ENCODE measurements at places on chromosomes 1 and 21.

GRCh38 chr1:65092691-65093090, 55.3 kb upstream of the AK4 start:
- no peak for DNase-seq

DNA sequence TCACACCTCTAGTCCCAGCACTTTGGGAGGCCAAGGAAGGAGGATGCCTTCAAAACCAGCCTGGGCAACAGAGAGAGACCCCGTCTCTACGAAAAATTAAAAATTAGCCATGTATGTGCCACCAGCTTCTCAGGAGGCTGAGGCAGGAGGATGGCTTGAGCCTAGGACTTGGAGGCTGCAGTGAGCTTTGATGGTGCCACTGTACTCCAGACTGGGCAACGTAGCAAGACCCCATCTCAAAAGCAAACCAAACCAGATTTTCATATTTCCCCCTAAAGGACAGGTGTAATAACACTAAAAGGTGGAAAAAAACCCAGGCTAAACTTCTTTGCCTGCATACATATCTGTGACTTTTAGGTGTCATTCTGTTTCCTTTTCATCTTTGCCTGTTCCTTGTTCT, 3.7 kb downstream of the UCK2 start:
- no peak for DNase-seq

GRCh38 chr1:66346057-66346795, 187.7 kb upstream of the SGIP1 start:
- no peak for DNase-seq

- no peak for DNase-seq
Measured at GRCh38 chr1:79982211-79982610, 975.7 kb upstream of the ADGRL4 start.

DNA sequence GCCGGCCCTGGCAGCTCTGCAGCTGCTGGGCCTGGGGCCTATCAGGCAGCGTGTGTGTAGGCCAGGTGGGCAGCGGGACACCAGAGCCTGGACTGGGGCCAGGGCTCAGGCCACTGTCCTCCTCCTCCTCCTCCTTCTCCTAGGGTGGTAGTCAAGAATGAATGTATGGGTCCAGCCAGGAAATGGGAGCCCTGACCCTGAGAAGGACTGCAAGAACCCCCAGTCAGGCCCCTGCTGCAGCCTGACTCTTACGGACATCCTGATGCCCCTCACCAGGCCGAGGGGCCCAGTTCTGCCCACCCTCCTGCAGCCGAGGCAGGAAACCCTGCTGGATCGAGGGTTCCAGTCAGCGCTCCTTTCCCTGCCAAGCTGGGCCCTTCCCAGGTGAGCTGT, 3.5 kb downstream of the SLFNL1 start:
- no peak for DNase-seq

- no peak for DNase-seq
Measured at GRCh38 chr1:226630592-226630991, 82.0 kb downstream of the STUM start.

- no peak for DNase-seq
Measured at GRCh38 chr1:204572923-204573922, 57.0 kb downstream of the MDM4 start.

DNA sequence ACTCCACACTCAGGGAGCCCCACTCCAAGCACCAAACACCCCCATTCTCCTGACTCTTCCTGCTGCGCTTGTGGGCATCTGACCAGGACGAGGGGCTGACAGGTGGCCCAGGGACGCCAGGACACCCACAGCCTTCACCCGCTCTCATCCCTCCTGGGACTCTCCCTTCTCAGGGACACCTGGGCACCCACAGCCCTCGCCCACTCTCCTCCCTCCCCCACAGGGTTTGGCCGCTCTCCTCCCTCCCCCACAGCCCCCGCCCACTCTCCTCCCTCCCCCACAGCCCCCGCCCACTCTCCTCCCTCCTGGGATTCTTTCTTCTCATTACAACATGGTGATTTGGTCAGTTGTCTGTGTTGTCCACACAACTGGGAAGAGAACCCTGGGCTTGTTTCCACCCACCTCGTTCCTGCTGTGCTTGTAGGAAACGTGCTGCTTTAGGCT, 43.4 kb downstream of the PRDM15 start:
- no peak for DNase-seq

DNA sequence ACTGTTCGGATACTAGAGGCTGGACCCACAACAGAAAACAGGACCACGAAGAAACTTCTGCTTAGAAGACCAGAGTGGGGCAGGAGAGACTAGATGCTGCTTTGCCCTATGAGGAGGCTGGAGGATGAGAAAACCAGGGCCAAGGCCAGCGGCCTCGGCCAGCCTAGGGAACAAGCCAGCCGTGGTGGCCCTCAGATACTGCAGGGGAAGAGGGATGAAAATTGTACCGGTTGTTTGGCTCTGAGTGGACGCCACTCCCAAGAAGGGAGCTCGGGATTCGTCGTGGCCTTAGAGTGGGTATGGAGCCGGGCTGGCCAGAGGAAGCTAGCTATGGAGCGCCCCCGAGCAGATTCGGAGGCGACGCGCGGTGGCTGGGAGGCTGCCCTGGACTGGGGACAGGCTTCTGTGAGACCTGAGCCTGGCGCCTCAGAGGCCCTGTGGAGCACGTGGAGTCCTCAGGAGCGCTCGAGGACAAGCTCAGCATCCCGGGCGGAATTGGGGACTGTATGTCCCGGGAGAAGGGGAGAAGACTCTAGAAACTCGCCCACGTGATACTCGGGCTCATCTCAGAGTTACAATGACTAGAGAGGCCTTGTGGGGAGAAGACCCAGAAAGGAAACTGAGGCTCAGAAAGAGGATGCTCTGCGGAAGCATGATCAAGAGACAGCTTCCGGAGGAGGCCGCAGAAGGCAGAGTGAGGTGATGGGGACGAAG, 2.8 kb downstream of the PRRX1 start:
- DNase-seq, result no peak

DNA sequence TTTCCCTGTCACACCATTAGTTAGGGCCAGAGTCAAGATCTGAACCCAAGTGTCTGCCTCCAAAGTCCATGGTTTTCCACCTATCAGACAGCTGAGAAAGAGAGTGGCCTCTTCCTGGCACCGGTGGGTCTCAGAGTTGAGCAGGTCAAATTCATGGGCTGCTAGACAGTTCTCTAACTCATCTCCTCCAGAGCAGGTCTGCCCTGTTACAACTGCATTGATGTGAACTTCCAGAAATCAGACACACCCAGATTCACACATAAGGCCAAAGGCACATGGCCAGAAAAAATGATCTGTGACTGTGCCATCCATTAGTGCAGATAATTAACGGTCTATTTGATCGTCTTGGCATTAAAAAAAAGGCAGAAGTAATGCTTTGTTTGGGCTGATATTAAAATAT, 17.5 kb downstream of the SMIM12 start:
- DNase-seq, result no peak

- no peak for DNase-seq
Measured at GRCh38 chr1:3669971-3670431, 17.7 kb downstream of the TP73 start.

GRCh38 chr1:152109998-152110294, 5.3 kb downstream of the TCHH start:
- DNase-seq, result no peak

DNA sequence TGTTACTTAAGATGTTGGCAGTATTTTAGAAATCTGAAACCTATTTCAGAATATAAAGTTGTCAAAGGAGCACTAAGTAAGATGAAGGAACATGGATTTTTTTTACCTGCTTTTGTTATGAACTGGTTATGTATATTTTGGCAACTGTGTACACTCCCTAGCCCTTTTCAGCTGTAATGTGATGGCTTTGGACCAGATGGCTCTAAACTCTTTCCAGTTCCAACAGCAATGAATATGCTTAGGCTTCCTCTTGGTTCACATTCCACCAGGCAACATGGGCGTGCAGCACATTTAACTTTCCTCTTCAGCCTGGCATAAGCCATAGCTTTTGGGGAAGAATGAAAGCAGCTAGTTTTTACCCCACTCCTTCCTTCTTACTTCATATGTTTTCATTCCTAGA, 95.6 kb upstream of the ADAMTS5 start:
- no peak for DNase-seq

GRCh38 chr1:82219841-82220240, 419.1 kb downstream of the ADGRL2 start:
- no peak for DNase-seq

GRCh38 chr21:15534450-15534886, 195.3 kb upstream of the USP25 start:
- DNase-seq, result no peak

GRCh38 chr1:106746448-106747085, 309.9 kb upstream of the PRMT6 start:
- DNase-seq, result no peak

- no peak for DNase-seq
Measured at GRCh38 chr1:209926045-209926444, 12.0 kb upstream of the SYT14 start.

DNA sequence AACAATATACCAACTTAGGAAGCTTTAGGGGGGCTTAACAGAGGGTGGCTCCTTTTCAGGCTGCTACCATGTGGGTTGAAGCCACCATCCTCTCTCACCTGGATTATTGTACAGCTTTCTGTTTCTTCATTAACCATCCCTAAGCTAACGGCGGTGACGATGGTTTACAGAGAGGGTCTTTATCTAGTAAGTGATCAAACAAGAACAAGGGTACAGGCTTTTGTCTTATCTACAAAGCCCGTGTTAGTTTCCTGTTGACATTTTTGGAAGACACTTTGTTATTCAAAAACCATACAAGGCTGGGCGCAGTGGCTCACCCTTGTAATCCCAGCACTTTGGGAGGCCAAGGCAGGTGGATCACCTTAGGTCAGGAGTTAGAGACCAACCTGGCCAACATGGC, 20.4 kb downstream of the SLC25A33 start:
- DNase-seq, result no peak

DNA sequence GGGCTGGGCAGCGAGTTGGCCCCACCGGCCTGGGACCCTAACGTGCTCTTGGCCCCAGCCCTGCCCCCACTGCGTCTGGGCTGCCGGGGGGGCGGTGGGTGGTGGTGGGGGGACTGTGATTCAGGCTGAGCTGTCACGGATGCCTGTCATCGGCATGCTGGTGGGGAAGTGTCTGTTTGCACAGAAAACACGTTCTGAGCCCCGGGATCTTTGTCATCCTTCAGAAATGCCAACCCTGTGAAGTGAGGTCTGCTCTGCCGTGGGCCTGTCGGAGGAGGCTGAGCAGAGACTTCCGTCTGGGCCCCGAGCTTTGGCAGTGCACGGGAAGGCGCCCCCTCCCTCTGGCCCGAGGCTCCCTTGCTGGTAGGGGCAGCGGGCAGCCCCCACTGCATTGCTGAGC, 24.3 kb upstream of the PLCH2 start:
- no peak for DNase-seq

DNA sequence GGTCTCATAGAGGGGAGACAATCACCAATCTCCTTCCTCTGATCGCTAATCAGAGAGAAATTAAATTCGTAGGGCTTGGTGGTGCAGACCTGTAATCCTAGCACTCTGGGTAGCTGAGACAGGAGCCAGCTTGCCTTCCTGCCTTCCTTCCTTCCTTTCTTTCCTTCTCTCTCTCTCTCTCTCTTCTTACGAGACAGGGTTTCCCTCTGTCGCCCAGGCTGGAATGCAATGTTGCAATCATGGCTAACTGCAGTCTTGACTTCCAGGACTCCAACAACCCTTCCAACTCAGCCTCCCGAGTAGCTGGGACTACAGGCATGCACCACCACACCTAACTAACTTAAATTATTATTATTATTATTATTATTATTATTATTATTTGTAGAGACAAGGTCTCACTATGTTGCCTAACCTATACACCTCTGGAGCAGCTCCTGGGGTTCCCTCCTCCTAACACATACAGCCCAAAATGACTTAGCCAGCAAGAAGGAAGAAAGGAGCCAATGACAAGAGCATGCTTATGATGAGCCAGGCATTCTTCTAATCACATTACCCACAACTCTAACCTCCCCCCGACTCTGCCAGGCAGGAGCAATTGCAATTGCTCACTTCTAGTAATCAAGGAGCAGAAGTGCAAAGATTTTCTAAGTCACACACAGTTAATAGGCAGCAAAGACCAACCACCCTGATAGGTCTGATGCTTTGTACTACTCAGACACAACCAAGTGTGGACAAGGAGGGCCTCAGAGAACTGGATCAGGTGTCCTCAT, 105.4 kb upstream of the F3 start:
- DNase-seq, result no peak

DNA sequence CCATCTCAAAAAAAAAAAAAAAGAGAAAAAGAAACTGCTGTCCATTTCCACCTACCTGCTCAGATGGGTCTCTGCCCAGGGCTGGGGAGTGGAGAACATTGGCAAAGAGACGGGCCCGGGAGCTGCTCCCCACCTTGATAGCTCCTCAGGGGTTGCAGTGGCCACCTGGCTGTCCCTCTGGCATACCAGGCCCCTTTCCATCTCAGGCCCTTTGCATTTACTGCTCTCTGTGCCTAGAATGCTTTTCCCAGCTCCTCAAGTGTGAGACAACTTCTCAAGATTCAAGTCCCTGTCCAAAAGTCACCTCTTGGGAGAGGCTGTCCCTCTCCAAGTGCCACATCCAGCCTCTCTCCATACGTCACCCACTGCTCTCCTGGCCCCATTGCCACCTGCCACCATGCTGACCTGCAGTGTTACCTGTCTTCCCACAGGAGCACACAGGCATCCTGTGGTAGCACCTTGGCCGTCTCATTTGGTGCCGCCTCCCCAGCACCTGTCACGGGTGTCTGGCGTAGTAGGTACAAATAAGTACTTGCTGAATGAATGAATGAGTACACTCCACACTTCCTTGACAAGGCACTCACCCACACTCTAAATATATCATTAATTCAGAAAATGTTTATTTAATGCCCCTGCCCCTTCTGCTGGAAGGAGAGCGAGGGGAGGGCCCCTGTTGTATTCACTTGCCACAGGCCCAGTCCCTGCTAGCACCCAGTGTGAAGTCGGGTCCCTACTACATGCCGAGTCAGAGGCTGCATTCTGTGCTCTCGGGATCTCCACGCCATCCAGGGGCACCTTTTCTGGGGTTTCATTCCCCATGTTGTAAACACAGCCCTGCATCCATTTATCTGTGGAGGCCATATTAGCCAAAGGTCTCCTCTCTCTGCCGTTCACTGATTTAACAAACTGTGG, 48.8 kb downstream of the DISP3 start:
- DNase-seq, result no peak

DNA sequence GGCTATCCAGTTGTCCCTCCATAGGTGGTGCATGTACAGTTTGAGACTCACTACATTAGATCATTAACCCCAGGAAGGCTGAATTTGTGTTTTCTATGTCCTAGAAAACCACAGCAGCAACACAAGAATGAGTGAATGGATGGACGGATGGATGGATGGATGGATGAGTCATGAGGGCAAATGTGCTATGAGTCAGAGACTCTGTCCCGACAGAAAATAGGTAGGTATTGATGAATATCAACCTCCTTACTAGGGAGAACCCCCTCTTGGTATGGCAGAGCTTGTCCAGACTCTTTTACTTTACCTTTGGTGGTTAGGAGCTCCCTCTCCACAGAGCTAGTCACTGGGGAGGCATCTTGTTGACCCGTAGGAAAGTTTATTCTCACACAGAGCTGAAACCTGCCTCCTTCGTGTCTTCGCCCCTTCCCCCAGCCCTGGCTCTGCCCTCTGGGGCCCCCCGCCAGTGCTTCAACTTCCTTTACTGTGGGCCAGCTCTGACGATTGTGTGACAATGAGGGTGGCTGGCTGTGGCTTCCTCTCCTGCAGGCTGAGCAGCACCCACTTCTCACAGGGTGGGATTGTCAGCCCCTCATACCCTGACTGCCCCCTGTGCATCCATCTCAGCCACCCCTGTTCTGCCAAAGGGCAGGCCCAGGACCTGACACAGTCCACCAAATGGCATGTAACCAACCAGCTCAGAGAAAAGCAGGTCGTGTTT, 145.2 kb downstream of the FOXD2 start:
- no peak for DNase-seq
